ENCODE measurements at places on chromosomes 11 and 22. TPM values are rescaled to one million over a fixed set of nuclear protein-coding genes. Genes with fewer than 3 reads are reported as not detected.

Gene NOL12
- total RNA-seq = 11.9 TPM

GRCh38 chr22:44129619-44129976 lies 51.1 kb upstream of the PARVG start:
- no peak for DNase-seq

GRCh38 chr11:76215941-76216340 lies 9.6 kb upstream of the WNT11 start:
- DNase-seq = peak; percentile 44

DNA sequence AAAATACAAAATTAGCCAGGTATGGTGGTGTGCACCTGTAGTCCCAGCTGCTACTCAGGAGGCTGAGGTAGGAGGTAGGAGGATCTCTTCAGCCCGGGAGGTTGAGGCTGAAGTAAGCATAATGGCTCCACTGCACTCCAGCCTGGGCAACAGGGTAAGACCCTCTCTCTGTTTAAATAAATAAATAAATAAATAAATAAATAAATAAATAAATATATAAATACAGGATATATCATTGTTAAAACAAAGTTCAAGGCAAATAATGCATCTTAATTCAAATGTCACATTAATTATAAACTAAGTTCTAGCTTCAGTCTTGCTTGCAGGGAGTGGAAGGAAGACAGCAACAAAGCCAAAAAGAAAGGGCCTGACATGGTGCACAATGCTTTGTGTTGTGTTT lies 44.5 kb upstream of the PANX1 start:
- DNase-seq = no peak
